HEK293T (cell line): ENCODE measurements at places on chromosomes 4 and X.

- DNase-seq, result peak; percentile 53
Measured at GRCh38 chr4:77308843-77309242, 151.8 kb downstream of the CCNG2 start.

GRCh38 chr4:14897217-14897616 is 105.1 kb upstream of the CPEB2 start:
- DNase-seq, result no peak

DNA sequence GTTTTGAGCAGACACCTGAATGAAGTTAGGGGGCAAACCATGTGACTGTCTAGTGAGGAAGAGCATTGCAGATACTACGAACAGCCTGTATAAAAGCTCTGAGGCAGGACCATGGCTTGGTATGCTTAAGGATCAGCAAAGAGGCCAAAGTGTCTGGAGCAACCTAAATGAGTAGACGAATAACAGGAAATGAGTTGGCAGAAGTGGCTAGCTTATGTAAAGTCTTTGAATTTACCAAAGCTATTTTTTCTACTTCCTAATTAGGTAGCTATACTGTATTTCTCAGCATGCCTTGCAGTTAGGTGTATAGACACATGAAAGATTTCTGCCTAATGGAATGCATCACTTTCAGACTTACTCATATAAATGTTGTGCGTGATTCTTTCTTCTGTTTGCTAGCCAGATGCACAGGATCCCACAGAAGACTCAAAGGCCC is 9.3 kb upstream of the GPRIN3 start:
- DNase-seq, result no peak

- DNase-seq, result no peak
Measured at GRCh38 chr4:181877329-181877848, 365.8 kb upstream of the TENM3 start.

- DNase-seq, result peak; percentile 77
Measured at GRCh38 chrX:53281321-53281822, at the start of gene IQSEC2. Gene IQSEC2, minus strand, starts transcription at chrX:53281584.

GRCh38 chr4:52984462-52984881 is 122.4 kb downstream of the RASL11B start:
- no peak for DNase-seq

DNA sequence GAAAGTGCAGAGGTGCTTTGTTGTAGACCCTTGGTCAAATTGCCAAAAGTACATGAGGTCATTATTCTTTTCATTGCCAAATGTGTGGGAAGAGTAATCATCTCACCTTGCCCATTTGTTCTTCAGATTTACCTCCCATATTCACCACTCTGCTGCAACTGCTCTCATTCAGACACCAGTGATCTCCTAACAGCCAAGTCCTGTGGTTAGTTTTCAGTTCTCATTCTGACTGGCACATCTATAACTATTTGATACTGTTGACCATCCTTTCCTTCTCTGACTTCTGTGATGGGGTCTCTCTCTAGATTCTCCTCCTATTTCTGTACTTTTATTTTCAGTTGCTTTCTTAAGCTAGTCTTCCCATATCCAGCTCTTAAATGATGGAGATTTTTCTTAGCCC is 39.8 kb downstream of the GRIA3 start:
- no peak for DNase-seq

- no peak for DNase-seq
Measured at GRCh38 chrX:134006484-134007161, 21.2 kb upstream of the GPC3 start.

GRCh38 chrX:129956145-129956544 is 26.3 kb upstream of the BCORL1 start:
- DNase-seq, result no peak

GRCh38 chr4:26176598-26177149 is 144.1 kb upstream of the RBPJ start:
- DNase-seq, result no peak

DNA sequence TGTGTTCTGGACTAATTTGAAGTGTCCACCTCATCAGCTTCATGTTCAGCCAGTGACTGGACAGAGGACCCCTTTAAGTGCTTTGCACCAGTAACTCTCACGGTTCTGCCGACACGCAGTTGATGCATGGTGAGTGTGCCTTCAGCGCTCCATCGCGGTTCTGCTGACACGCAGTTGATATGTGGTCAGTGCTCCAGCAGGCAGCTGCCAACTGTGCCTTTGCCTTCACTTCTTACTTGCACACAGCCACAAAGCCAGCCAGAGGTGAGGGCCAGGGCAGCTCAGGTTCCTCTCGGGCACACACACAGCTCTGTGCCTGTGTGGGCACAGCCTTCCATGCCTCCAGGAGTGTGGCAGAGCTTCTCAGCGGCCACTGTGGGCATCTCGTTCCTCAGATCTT is 12.4 kb downstream of the NKX1-1 start:
- DNase-seq, result no peak

DNA sequence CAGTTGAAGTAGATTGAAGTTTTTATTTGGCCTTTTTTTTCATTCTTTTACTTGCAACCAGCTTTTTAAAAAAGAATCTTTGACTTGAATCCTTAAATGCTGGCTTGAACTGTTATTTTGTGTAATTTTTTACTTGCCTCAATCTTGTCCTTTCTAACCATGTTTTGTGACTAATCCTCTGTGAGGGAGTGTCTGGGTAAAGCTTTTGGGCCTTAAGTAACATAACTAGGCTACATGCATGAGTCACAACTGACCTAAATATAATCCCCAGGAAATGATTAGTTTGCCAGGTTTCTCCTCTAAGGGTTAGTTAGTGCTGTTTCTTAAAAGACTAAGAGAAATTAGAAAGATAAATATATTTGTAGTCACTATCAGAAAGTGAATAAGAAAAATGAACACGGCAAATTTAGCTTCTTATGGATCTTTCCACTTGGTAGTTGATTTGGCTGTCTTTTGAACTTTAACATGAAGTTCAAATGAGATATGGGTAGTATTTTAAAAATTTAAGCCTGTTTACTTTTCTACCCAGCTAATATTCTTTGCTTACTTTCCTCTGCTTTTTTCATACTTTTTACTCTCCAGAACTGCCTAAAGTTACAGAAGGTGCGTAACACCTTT is 13.0 kb downstream of the EXOC1 start:
- DNase-seq, result no peak

DNA sequence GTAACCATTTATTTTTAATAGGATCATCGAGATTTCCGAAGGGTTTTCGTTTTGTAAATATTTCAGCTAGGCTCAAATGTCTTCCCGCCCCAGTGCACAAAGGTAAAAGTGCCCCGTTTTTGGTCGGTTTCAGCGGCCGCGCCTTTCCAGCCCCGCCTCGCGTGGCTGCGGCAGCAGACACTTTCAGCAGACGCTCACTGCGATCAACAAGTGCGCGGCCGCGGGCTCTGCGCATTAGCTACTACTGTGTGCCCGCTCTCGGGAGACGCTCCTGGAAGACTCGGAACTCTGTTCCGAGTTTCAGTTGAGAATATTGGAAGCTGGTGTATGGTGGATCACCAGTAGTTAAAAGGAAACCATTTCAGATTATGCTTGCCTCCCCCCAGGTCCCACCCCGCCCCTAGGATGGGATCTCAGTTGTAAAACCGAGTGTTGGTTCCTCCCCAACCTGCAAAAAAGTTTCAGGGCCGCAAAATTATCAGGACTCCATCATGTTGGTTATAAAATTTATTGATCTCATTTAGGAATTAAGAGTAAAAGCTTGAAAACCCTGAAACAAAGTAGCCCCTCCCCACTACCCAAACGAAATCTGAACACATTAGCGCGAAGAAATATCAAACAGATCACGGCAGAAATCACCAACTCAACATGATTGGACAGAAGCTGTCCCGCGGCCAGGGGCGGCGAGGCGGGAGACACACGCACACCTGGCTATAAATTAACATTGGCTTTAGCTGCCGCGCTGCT is 2.2 kb downstream of the SOX3 start:
- no peak for DNase-seq

DNA sequence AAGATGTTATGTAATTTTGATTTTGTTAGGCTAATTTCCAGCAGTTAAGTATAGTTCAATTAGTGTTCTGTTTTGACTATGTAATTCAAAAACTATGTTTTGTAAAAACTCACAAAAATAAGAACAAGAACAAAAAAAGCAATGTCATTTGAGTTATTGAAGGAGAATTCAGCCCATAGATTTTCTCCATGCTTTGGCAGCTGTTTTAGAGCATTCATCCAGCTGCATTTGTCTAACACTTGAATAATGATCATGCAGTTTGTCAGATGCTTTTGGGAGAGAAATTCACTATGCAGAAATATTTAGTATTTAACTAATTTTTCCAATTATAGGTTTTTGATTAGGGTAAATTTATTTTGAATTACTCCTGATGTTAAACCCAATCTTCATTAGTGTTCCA is 14.2 kb downstream of the CPE start:
- DNase-seq, result no peak

DNA sequence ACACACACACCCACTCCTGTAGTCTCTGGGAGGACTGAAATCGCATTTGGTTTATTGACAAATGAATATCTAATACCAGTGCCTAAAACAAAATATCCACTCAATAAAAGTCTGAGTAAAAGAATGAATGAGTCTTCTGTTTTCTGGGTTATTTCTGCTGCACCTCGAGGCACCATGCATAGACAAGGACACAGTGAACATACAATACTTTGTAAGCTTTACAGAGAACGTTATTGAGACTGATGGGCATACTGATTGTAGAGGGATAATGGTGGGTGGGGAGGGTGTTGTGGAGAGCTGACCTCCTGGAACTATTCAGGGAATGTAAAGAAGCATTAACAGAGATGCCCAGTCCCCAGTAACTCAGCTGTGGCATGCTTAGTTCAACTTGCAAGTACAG is 14.1 kb upstream of the KCNIP4 start:
- no peak for DNase-seq

- DNase-seq, result no peak
Measured at GRCh38 chr4:6124386-6125102, 75.8 kb downstream of the JAKMIP1 start.

GRCh38 chr4:184402239-184402638 is 72.1 kb downstream of the IRF2 start:
- no peak for DNase-seq

DNA sequence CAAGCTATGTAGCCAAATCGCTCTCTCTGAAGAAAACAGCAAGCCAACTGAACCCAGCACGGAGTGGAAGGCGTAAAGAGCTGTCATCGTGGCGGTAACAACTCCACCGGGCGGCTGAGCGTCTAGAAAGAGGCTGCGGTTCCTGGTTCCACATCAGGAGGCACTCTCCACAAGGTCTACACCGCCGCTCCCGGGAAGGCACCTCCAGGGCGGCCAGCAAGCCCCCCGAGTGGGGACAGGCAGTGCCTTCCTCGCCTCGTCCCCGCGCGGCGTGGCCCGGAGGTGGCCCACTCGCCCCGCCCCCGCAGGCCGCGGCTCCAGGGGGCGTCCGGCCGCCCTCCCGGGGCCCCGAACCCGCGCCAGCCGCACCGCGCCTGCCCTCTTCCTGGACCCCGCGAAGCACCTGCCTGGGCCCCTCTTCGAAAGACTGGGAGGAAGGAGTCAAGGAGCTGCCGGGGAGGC is 755 bp downstream of the KLHL8 start:
- DNase-seq, result peak; percentile 30

DNA sequence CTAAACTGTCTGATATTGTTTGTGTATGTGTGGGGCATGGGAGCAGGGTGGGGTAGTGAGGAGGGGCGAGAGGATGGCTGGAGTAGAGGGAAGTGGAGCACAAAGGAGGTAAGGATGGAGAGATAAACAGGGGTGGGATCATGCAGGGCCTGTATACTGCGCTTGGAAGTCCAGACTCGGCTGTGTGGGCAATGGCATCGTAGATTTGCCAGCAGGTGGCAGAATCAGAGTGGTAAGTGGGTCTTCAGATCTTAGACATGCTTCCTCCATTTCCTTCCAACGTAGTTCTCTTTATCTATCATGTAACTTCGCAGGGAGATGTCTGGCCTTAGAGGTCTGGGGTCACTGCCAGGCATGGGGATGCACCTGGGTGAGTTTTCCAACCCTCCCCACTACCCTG is 155.5 kb downstream of the PDGFRA start:
- DNase-seq, result no peak

DNA sequence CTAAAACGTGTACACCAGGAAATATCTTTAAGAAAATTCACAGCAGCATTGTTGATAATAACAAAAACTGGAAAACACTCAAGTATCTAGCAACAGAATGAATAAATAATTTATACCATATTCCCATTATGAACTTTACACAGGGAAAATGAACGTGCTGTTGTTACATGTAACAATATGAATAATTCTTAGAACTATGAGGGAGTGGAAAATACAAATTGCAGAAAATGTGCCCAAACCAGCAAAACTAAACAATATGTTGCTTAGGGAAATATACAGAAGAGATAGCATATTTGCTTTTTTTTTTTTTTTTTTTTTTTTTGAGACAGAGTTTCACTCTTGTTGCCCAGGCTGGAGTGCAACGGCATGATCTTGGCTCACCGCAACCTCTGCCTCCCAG is 14.8 kb upstream of the FAT1 start:
- DNase-seq, result no peak

DNA sequence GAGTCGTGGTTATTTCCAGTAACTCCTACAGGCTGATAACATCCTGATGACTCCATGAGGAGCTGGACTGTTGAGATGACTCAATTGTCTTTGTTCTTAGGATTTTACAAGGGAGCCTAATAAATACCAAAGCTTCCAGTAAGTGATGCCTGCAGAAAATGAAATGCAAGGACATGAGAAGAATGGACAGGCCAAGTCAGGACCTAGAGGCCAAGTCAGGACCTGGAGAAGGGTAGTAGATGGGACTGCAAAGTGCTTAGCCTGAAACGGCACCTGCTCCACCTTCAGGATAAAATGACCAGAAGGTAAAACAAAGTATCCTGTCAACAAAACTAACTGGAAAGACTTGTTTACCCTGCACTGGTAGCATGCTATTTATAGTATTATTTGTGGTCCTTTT is 6.4 kb upstream of the SLC10A6 start:
- no peak for DNase-seq

GRCh38 chrX:17021851-17022604 is 75.6 kb downstream of the REPS2 start:
- no peak for DNase-seq

DNA sequence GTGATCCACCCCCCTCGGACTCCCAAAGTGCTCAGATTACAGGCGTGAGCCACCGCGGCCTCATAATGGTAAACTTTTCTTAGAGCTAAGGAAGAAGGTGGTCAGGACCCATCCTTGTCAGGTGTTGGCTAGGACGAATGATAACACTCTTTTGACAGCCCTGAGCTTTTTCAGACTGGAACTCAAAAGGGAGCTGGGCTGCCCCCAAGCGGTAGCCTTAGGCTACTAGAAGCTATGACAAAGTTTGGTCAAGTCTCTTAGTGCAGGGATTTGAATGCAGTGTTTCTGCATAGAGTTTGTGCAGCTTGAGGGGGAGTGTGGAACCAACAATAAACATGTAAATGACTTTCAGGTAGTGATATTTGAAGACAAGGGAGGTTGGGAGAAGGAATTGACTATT is 11.8 kb upstream of the HSD17B10 start:
- peak; percentile 55 for DNase-seq

GRCh38 chrX:19046343-19047215 is 62.7 kb upstream of the PHKA2 start:
- no peak for DNase-seq

GRCh38 chr4:813900-814299 is 12.0 kb downstream of the CPLX1 start:
- DNase-seq, result no peak

- no peak for DNase-seq
Measured at GRCh38 chrX:17564689-17565409, 172.4 kb upstream of the SCML1 start.
